ENCODE measurements at places on chromosomes 6 and 20.

DNA sequence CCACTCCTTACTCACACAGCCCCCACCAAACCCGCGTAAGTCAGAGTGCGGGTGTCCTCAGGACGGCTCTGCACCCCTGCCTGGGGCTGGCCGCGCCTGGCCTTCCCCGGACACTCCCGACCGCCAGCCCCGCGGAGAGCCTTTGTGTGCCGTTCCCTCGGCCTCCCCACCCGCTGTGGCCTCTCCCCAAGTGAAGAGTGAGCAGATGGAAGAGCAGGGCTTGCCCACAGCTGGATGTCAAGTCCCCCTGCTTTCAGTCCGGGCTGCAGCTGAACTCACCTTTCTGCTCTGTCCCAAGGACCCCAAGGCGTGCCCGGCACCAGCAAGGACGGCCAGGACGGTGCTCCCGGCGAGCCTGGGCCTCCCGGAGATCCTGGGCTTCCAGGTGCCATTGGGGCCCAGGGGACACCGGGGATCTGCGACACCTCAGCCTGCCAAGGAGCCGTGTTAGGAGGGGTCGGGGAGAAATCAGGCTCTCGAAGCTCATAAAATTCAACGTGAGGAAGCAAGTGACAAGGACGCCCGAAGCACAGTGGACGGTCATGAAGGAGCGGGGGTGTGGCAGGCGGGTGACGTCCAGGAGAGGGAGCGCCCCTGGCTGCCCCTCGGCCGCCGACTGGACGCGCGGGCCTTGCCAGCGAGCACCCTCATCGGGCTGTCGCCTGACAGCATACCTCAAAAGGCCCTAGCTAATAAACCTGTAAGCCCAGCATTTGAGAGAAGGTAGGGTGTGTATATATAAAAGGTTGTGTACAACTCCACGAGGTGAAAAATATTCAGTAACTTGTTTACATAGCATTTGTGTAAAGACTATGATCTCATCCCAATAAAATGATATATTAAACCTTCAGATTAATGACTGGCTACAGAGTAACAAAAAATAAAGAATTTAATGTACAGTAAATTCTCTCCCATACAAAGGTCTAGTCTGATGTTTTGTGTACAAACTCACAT lies 21.1 kb downstream of the TCFL5 start:
- peak; percentile 57 for DNase-seq

DNA sequence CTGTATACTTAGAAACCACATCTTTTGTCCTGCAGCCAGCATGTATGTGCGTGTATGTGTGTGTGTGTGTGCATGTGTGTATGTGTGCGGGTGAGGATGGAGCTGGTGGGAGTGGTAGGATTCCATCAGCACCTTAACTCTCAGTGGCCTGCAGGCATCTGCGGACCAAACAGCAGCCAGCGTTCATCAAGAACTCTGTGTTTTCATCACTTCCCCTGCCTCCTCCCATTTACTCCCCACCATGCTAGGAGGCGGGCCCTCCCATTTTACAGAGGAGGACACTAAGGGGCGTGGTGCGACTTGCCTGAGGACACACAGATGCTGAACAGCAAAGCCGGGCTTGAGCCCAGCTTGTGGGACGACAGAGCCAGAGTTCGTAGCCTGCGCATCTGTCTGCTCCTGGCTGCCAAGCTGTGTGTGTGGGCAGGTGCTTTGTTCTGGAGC lies 8.9 kb downstream of the VSTM2L start:
- DNase-seq, result peak; percentile 85

- DNase-seq, result no peak
Observed at GRCh38 chr6:107330168-107330567, 129.2 kb downstream of the PDSS2 start.

DNA sequence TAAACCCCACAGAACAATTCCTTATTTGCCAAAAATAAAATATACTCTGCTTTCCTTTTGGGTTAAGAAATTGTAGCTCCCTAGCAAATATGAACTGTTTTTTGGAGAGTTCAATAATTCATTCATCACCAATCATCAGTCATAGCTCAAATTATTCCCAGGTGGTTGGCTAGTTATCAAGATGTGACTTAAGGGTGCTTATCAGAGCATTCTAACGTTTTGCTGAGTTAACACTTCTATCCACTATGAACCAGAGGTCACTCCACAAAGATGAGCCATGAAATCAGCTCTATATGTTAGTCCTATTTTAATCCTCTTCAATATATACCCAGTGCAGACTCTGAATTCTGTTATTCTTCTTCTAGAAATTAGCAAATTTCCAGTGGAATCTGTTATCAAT lies 379.1 kb downstream of the TENT5A start:
- DNase-seq, result no peak

- DNase-seq, result peak; percentile 45
Observed at GRCh38 chr6:27795697-27796494, 116.3 kb downstream of the OR2B2 start.

GRCh38 chr6:140370441-140370840 lies 996.0 kb upstream of the CITED2 start:
- DNase-seq, result no peak

GRCh38 chr6:115323001-115323400 lies 737.7 kb downstream of the FRK start:
- no peak for DNase-seq

GRCh38 chr6:9121549-9121948 lies 686.2 kb upstream of the SLC35B3 start:
- DNase-seq, result no peak

DNA sequence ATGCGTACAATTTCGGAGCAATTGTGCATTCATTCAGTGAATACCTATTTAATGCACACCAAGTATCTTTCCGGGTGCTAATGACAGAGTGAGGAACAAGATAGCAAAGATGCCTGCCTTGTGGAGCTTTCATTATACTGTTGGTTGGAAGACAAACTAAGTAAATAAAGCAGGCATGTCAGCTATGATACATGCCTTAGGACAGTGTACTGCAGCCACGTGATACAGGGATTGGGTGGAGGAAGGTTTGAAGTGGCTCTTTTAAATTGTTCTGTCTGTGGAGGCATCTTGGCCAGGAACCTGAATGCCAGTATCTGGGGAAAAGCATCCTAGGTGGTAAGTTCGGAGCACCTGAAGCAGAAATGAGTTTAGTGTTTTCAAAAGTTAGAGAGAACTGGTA lies 3.0 kb upstream of the OTOR start:
- DNase-seq, result no peak

- no peak for DNase-seq
Observed at GRCh38 chr6:83436674-83437073, 5.8 kb upstream of the ME1 start.

GRCh38 chr6:73200247-73200646 lies 25.0 kb downstream of the KHDC1L start:
- DNase-seq, result no peak

GRCh38 chr6:109772883-109773431 lies 81.9 kb downstream of the FIG4 start:
- no peak for DNase-seq

DNA sequence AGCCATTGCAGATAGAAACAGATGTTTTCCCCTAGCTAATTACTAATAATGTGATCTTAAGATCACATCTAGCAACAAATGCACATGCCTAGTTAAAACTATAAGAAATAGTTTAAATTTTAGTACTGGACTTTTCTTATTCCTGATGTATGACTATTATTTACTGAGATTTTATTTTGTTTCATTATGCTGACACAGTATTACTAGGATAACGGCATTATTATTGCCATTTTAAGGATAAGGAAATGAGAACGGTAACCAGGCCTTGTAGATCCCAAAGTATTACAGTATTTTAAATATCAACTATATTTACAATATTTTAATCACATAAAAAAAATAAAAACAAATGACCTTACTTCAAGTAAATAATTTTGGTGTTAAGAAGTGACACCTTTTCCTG lies 240.3 kb downstream of the ADGRB3 start:
- no peak for DNase-seq

DNA sequence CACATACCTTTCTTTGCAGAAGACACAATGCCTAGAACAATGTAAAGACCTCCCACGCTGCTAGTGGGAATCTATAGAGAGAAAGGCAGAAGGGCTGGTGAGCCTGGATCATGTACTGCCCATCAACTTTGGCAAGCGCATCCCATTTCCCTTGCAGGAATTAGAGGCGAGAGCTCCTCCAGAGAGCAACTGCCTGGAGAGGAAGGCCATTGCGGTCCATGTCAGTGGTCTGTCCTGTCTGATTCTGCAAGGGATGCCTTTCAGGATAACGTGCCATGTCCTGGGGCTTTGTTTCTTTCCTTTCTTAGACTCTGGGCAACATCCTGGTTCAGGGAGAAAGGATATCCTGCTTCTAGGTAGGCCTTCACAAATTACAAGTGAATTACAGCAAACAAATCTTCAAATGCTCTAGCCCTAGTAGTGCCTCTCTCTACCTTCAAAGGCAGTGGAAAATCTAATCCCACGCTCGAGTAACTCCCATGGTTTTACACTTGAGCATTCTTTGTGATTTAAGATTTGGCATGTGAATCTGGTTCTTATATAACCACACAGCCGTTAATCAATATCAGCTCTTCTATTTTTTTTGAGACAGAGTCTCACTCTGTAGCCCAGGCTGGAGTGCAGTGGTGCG lies 38.5 kb downstream of the GCNT2 start:
- DNase-seq, result no peak

DNA sequence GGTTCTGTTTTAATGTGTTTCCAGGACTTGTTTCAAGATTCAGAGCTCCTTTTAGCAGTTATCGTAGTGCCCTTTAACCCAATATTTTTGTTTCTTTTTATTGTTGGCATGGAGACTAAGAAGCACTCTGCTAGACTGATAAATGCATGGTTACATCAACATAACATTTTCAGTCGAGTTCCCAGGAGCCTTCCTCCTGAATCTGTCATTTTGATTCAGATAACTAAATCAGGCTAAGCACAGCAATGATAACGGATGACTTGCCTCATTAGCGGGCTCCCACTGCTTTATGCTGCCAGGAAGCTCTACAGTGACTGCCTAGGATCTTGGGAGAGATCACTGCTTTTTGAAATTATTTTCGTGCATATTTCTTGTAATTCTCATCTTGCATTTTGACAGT lies 772.8 kb upstream of the GJE1 start:
- DNase-seq, result no peak

DNA sequence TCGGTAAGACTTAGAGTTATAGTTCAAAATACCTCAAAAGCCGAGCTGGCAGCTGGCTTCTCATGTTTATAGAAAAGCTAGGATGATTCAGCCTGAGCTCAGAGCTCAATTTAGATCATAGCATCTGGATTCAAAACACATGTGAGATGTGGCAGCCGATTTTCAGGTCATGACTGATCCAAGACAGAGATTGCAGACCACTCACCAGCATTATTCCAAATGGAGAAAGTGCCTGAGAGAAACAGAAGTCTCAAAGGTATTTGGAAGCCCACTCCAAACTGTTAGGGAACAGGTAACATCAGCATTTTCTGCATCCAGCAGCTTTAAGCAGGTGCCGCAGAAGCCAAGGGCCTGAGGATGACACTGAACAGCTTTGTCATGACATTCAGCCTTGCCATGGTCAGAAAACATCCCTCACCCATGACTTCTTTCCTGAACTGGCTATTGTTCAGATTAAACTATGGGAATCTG lies 102.2 kb downstream of the BACH2 start:
- DNase-seq, result no peak

DNA sequence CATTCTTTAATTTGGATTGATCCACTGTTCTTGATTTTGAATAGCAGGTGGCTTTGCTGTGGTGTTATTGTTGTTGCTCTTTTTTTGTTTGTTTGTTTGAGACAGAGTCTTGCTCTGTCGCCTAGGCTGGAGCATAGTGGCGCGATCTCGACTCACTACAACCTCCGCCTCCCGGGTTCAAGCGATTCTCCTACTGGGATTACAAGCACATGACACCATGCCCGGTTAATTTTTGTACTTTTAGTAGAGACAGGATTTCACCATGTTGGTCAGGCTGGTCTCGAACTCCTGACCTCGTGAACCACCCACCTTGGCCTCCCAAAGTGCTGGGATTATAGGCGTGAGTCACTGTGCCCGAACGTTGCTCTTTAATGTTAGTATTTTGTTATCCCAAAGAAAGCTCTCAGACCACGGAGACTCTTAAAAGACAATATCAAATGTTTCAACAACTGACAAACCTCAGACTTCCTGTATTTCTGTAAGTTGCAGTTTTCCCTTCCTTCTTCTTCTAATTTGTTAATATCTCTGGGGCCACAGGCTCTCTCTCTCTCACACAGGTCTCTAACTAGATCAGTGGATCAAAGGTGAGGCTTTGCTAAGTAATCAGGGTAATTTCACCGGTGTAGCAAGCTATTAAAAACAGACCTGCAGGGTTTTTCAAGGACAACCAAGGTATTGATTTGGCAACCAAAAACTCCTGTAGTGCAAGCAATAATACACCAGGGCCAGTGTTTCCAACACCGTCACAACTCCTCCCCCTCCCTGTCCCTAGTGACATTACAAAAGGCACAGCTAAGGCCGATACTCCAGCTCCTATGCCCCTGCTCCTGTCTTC lies 48.8 kb upstream of the ZNF217 start:
- peak; percentile 62 for DNase-seq

- DNase-seq, result peak; percentile 31
Observed at GRCh38 chr20:62051546-62052255, 14.0 kb downstream of the TAF4 start.

DNA sequence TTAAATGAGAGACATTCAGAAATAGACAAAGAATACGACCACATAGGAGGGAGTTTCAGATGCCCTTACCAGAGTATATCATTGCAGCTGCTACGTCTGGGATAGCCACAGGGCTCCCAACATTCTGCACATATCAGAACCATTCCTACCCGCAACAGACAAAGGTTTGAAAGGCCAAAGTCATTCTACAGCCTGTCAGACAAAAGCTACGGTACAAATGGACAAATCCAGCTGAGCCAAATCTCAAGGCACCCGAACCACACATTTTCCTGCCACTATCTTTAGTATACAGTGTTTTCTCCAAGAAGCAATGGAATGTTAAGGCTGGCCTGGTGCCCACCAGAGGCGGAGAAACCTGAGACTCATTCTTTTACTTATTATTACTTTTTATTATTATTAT lies 30.5 kb upstream of the LYRM2 start:
- no peak for DNase-seq

DNA sequence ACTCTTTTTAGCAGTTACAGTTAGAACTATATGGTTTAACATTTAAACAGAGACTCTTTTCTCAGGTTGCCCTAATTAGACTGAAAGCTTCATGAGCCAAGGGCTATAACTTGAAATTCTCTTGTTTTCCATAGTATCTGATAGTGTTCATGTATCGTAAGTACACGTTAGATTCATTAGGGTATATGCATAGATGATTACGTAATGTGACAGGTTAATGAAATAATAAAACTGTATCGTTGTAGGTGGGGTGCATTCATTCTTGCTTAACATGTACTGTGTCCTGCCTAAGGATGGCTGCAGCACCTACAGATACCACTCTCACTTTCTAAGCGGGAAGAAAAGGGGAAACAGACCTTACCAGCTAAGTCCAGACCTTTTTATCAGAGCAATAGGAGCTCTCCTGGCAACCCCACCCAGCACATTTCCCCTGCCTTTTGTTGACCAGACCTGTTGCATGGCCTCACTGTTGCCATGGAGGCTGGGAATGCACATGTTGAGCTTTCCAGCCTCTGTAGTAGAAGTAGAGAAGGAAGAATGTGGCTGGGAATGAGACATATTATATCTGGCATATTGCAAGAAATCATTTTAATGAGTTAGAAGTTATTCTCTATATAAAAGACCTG lies 83.0 kb downstream of the MAP3K4 start:
- DNase-seq, result no peak
